ENCODE measurements at places on chromosomes 3 and 15. TPM values are rescaled to one million over a fixed set of nuclear protein-coding genes. Genes with fewer than 3 reads are reported as not detected.

- no peak for DNase-seq
These were observed 185.8 kb upstream of the PRICKLE2 start for GRCh38 chr3:64411101-64411500.

GRCh38 chr15:101676921-101677329, 24.7 kb upstream of the TM2D3 start:
- DNase-seq: no peak

DNA sequence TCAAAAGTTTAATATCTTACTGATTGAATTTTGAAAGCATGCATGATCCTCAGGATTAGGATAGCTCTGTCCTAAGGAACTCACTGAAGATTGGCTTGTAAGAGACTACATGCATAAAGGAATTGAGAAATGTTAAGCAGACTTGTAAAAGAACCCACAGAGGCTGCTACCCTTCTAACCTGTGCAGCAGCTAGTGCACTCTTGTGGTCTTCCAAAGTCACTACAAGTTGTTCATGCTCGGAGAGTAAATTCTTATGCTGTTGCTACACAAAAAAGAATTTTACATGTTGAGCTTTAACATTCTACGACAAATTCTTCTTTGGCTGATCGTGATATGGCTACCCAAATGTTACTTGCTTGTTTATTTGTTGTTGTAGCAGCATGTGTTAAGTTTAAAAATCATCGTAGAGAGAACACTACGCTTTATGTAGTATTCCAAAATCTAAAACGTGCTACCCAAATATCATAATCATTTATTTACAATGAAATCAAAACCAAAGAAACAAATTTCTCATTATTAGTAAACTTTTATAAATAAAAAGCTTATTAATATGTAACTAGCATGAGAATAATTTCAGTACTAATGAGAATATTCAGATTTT, 55.0 kb downstream of the GOLIM4 start:
- no peak for DNase-seq

- DNase-seq: no peak
These were observed 23.4 kb downstream of the BOC start for GRCh38 chr3:113234688-113235260.

DNA sequence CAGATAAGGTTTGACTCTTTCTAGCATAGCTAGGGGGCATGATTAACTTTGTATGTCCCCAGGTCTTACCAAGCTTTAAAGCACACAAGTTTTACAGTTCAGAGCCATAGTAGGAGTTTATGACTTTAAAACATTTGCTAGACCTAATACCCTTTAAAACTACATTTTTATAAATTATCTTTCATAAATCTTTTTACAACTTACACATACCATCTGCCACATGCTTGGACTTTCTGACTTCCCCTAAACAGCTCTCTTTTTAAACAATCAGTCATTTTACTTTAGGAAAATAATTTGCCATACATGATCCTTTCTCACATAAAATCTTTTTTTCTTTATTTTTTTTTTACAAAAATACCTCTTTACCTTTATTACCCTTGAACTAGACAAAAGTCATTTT, 735.3 kb upstream of the CADM2 start:
- DNase-seq: no peak

DNA sequence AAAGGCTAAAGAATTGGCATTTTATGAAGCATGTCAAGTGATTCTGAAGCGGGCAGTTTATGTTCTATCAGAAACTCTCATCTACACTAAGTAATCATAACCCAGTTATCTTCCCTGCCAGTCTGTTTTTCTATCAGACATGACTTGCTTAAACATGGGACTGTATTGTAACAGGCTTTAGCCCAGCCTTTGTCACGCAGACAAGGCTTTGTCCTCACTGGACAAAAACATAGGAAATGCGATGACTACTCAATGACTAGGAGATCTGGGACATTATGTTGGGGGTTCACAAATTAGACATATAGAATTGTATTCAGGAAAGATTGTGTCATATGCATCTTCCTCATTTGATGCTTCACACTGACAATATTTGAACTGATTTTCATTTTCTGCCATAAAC, 115.5 kb downstream of the GADL1 start:
- DNase-seq: no peak

GRCh38 chr3:44000586-44000985, 241.1 kb upstream of the TOPAZ1 start:
- no peak for DNase-seq

DNA sequence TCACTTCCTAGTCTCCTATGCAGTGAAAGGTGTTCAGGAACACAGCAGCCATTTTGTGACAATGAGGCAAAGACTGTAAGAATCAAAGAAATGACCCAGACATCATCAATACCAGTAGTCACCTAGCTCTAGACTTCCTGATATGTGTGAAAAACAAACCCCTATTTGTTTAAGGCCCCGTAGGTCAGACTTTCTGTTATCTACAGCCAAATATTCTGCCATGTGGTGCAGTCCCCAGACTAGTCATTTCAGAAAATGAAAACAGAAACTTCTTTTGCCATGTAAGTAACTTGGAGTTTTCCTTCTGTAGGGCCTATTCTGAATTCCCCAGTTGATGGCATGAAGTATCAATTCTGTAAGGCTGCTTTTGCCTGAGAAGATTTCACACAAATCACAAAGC, 181.7 kb upstream of the SNTN start:
- no peak for DNase-seq

LSAMP gene
- polyA plus RNA-seq: 12.7 TPM

C3orf33 gene
- polyA plus RNA-seq: 13.8 TPM

FBXL2 gene
- polyA plus RNA-seq: 30.2 TPM

BRK1 gene
- polyA plus RNA-seq: 221 TPM

BRPF1 gene
- polyA plus RNA-seq: 20.7 TPM

IMPG2 gene
- 0.63 TPM for polyA plus RNA-seq

MAPKBP1 gene
- 15.5 TPM for polyA plus RNA-seq

Measured in right renal pelvis (tissue), 4 donors.